MG63 (cell line): ENCODE measurements at places on chromosomes 16 and 17. TPM values are rescaled to one million over a fixed set of nuclear protein-coding genes. Genes with fewer than 3 reads are reported as not detected.
A peak's percentile ranks its signal among the peaks of the same experiment; 100 is the strongest.

The CYB5D1 gene
- 18.2 and 38.2 TPM in 2 replicates for total RNA-seq

DNA sequence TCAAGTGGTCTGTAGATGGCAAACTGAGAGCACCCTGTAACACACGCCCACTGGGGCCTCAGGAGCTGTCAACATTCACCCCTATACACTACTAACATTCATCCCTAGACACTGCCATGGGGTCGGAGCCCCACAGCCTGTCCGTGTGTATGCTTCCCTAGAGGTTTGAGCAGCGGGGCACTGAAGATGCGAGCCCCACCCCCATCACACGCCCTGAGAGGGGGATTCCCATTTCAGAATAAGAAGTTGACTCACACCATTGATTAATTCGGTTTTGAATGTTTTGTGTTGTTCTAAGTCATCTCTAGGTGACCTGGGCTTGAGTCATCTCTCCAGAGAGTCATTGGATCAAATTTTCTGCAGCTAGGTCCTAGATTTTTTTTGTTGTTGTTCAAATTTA is 37.3 kb upstream of the MMD start:
- DNase-seq: peak; percentile 53

The CBLN1 gene
- not detected in 2 replicates for total RNA-seq

GRCh38 chr17:9798724-9799123 is 7.3 kb upstream of the DHRS7C start:
- DNase-seq: no peak

DNA sequence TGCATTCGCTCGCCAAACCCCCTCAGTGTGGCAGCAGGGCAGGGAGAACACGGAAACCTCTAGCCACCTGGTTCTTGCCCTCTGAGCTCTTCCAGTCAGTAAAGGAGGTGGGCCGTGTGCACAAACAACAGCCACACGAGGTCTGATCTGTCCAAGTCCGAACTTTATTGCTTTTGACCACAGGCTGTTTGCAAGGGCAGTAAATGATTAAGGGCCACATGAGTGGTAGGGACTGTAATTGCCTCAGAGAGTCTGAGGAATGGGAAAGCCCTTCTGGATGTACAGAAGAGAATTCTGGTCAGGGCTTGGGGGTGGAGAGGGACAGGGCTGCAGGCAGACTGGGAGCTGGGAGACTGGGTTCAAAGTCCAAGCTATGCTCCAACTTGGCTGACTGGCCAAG is 75.7 kb upstream of the LHX1 start:
- no peak for DNase-seq

DNA sequence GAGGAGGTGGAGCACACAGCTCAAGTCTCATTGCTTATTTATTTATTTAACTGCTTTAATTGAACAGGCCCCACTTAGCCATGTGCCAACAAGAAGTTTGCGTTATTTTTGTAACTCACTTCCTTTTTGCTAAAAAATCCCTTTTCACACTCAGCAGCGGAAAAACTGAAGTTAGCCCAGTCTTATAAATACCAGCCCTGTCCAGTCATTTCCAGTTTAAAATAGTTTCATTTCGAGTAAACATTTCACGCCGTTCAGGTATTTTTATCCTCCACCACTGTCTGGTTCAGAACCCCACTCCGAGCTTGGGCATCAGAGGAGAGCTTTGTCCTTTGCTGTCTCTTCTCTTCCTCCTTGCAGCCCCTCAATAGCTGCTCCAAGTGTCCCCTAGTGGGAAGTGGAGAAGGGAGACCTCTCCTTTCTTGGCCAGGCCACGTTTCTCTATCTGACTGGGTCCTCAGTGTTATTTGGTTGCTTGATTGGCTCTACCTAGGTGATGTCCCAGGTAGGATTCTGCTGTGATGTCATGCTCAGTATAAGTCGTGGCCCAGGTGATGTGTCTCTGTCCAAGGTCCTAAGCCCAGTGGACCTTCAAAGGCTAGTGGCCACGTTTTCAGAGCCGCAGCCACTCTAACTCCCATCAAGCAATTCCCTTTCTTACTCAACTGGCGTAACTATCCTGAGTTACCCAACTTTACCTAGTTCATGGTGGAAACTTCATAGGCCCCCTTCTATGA is 53.0 kb upstream of the GAS7 start:
- no peak for DNase-seq

GRCh38 chr17:17254036-17254435 is 17.1 kb upstream of the FLCN start:
- no peak for DNase-seq

The KIF2B gene
- total RNA-seq: not detected in 2 replicates

The MT4 gene
- not detected in 2 replicates for total RNA-seq

The SCNN1G gene
- not detected in 2 replicates for total RNA-seq

DNA sequence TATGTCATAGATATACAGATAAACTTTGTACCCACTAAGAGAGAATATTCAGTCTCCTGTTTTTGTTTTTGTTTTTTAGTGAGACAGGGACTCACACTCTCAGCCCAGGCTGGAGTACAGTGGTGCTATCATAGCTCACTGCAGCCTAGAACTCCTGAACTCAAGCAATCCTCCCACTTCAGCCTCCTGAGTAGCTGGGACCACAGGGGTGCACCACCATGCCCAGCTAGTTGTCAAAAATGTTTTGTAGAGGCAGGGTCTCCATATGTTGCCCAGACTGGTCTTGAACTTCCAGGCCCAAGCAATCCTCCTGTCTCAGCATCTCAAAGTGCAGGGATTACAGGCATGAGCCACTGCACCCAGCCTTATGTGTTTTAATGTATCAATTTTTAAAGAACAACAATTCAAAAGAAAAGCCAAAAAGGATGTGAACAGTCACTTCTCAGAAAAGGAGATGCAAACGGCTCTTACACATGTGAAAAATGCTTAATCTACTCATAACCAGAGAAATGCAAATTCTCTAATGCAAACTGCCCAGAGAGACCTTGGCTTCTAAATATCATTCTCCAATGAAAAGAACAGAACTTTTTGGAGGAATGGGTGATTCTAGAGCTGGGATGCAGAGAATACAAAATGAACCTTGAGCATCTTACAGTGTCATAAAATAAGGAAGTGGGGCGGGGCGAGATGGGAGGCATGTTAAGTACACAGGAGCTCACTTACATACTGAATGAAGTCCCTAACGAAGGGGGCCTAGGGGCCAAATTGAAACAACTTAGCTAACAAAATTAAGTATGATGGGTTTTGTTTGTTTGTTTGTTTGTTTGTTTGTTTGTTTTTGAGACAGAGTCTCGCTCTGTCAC is 7.3 kb upstream of the CMTM3 start:
- DNase-seq: no peak

- no peak for DNase-seq
These were observed 22.6 kb downstream of the TBC1D16 start for GRCh38 chr17:80012765-80013741.

DNA sequence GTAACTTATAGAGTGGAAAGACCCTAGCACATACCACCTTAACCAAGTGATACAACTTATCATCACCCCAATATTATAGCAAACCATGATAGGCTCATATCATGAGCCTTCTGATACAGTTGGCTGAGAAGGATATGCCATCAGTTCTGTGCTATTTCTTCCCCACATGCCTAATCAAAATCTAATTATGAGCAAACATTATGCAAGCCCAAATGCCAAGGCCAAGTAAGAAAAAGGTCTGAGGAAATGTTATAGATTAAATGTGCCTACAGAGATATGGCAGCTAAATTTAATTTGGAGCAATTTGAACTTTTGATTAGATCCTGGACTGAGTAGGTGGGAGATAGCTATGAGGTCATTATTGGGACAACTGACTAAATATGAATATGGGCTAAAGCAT is 225.9 kb upstream of the PMFBP1 start:
- no peak for DNase-seq

GRCh38 chr16:82135844-82136243 is 34.2 kb downstream of the MPHOSPH6 start:
- no peak for DNase-seq

GRCh38 chr16:49022351-49022963 is 259.2 kb downstream of the CBLN1 start:
- peak; percentile 9 for DNase-seq

- DNase-seq: no peak
These were observed 1.5 kb upstream of the IST1 start for GRCh38 chr16:71893888-71894228.

DNA sequence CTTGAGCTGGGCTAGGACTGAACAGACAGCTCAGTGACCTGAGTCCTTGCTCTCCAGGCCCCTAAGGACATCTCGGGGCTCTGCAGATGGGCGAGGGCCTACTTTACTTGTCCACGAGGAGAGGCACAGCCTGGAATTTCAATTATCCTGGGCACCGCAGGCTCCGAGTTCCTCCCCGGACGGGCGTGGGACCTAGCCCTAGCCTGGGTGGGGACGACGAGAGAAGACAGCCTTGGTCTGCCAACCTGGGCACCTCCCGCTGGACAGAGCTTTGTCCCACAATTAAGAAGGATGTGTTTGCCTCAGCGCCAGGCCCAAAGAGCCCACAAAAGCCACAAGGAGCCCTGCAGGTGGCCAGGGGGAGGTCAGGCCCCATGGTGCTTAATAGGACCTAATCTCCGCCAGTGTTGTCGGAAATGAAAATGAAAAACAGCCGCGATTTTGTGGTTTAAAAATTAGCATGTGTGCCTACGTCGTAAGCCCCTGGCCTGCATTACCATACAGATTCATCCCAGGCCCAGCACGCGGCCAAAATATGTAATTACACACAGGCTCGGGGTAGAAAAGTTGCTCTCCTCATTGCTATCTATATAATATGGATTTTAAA is 51.4 kb upstream of the LHX1 start:
- DNase-seq: no peak

GRCh38 chr16:74611721-74612120 is 4.8 kb upstream of the GLG1 start:
- no peak for DNase-seq

GRCh38 chr16:27852681-27853080 is 210.8 kb downstream of the GSG1L start:
- no peak for DNase-seq

The DUXB gene
- not detected in 2 replicates for total RNA-seq

DNA sequence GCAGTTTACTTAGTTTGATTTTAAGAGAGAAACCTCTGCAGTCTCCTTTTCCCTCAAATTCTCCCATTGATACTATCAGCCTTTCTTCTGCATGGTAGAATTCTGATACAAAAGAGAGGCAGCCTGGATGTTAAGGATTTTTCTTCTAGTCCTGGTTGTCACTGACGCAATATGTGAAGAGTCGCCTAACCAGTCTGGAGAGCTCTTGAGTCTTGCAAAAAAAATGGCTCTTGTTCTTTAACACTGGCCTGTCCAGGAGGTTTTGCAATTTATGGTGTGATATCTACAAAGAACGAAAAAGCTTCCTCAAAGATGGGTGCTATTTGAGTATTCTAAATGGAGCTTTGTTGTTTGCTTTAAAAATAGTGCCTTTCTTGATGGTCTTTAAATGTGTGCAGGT is 28.9 kb downstream of the COX10 start:
- no peak for DNase-seq

- no peak for DNase-seq
These were observed 7.6 kb downstream of the TUFM start for GRCh38 chr16:28838558-28838918.

- no peak for DNase-seq
These were observed 230.8 kb downstream of the ABCC12 start for GRCh38 chr16:47924950-47925349.

The SEPTIN12 gene
- total RNA-seq: not detected in 2 replicates

DNA sequence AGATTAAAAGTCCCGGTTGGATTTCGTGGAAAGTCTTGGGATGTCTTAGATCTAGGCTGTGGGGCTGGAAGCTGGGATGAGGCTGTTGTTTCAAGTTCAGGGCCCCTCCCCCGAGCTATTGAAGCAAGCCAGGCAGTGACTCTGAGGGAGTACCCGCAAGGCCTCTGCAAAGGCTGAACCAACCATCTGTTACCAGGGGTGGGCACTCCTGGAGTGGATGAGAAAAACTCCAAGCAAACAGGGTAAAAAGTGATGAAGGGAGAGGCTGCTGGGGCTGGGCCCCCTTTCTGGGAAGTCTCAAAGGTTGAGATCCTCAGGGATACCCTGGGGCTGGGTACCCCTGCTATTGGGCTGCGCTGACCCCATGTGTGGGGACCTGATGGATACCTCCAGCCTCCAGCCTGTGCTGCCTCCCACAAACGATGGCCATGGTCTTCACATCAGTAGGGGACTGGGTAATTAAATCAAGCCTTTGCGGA is 82.4 kb upstream of the KIFC3 start:
- DNase-seq: no peak

The KRTAP1-1 gene
- total RNA-seq: 0.33 TPM in 1 of 2 replicates, not detected in the other

The KCNH4 gene
- total RNA-seq: 0.46 TPM in 1 of 2 replicates, not detected in the other

The CCDC78 gene
- 0.59 and 4.9 TPM in 2 replicates for total RNA-seq

- DNase-seq: no peak
These were observed 148.5 kb upstream of the GSE1 start for GRCh38 chr16:85464383-85465305.

The CCL11 gene
- not detected in 2 replicates for total RNA-seq

GRCh38 chr16:54875443-54875842 is 55.2 kb upstream of the IRX5 start:
- DNase-seq: no peak

DNA sequence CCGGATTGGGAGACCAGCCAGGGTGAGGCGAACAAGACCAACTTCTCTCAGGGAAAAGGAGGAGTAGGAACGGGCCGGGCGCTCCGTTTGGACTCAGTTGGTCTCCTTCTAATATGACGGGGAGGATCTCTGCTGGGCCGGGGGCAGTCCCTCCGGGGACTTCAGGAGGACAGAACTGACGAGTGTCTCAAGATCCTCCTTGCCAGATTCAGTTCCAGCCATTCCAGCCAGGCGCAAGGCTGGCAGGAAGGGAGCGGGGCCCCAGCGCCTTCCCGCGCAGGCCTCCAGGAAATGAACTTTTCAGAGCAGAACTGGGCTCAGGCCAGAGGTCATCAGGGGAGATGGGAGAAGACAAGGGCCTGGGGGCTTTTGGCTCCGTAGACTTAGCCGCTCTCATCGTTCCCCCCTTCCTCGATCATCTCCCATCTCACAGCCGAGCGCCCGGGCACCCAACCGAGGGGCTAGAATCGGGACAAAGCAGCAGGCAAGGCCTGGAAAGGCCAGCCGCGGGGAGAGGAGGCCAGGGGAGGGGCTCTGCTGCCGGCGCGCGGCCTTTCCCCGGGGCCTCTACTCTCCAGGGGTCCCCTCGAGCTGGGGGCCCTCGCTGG is 1.6 kb downstream of the ZNF423 start:
- DNase-seq: no peak

The KCNJ18 gene
- total RNA-seq: not detected in 2 replicates

The C1QTNF1 gene
- 23.1 and 38.4 TPM in 2 replicates for total RNA-seq

- DNase-seq: no peak
These were observed 46.4 kb downstream of the IRF8 start for GRCh38 chr16:85945424-85945751.

The YBX2 gene
- 6.2 and 6.5 TPM in 2 replicates for total RNA-seq

The FLYWCH1 gene
- 112 and 126 TPM in 2 replicates for total RNA-seq

GRCh38 chr17:55513885-55514590 is 2.8 kb upstream of the SMIM36 start:
- peak; percentile 33 for DNase-seq

DNA sequence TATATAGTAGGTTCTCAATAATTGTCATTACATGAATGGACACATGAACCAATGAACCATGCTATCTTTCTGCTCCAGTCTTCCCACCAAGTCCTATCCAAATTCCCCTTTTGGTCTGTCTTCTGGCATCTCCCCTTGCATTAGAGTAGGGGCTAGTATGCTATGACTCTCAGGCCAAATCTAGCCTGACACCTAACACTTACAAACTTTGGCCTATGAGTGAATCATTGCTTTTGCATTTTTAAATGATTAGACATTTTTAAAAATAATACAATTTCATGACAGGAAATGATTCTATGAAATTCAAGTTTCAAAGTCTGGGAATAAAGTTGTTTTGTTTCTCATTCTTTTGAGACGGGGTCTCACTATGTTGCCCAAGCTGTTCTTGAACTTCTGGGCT is 102.5 kb upstream of the MAF start:
- DNase-seq: no peak
